NCI-H1092 (cell line): ENCODE measurements at places on chromosomes 6 and 20.

DNA sequence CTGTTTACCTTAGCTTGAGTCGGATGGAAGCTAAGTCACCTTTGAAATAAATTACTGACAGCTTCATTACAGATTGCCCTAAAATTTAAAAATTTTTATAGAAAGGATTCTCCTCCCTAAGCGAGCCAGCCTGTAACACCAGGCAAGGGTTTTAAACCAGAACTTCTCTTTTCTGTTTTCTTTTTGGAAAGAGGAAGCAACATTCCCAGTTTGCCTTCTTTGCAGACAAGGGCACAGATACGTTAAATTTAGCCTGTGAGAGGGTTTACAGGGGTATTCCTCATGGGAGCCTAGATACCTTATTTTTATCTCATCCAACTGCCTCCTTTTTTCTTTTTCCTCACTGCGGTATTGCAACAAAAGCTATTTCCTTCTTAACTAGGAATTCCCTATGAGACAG lies 45.0 kb downstream of the GNAS start:
- DNase-seq = no peak

DNA sequence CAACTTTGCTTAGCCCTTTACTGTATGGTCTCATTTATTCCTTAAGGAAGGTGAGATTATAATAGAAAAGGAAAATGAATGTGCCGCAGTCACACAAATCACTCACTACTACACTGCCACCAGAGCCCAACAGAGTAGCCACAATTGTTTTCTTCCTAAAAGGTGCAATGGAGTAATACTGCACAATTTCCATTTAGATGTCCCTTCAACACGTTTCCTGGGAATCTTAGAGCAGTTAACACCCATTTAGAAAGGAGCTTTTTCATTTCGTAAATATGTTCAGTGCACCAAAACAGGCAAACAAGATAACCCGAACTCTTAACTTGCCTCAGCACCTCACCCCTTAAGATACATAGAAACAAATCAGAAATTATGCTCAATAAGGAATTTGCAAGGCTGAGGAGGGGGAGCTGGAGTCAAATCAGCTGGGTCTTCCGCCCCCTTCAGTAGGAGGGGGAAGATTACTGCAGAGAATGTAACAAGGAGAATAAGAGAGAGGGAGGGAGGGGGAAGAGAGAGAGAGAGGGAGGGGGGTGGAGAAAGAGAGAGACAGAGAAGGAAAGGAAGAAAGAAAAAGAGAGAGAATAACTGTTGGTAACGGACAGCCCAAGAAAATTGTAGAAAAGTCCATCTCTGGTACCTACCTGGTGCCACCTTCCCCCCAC lies 155.5 kb downstream of the BCAS1 start:
- DNase-seq = no peak

GRCh38 chr6:99093456-99094190 lies 145.9 kb upstream of the FBXL4 start:
- peak; percentile 35 for DNase-seq

- no peak for DNase-seq
These were observed 753.1 kb downstream of the MAFB start for GRCh38 chr20:39935901-39936300.

DNA sequence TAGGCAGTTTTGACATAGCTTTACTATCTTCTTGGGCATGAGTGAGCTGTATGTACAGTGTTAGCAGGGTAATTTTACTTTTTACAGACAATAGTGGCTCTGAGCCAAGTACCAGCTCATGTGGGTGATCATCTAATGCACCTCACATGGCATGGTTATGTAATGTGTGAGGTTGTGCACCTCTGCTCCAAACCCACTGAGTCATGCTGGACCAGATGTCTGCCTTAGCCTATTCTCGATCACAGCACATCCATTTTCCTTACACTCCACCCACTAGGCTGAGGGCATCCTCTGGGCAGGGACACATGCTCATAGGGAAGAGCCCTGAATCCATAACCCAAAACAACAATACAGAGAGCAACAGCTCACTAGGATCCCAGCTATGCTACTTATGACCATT lies 71.6 kb upstream of the FBXL4 start:
- DNase-seq = no peak

- no peak for DNase-seq
These were observed 116.4 kb upstream of the THBS2 start for GRCh38 chr6:169370054-169370453.

DNA sequence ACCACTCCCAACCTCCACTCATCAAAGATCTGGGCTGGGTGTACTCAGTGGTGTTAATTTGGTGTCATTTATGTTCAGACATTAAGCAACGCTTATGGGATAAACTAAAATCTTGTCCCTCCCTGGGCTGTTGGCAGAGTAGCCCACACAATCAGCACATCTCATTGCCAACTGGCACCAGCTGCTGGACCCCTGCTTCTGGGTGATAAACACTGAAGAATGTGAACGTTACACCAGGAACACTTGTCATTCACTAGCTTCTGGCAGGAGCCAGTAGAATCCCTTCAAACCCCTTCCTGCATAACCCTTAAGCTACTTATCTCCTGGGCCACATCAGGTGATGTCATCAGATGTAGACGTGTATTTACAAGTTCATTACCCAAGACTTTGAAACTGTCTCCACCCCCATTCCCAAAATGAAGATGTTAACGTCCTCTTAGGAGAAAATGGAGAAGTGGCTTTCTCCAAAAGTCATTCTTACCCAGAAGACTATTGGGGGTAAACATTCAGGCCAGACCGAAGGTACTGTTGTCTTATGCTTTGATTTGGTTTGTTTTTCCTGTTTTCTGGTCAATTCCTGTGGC lies 107.8 kb upstream of the CD93 start:
- DNase-seq = no peak
